ENCODE measurements at places on chromosomes 6 and 20. TPM values are rescaled to one million over a fixed set of nuclear protein-coding genes. Genes with fewer than 3 reads are reported as not detected.

Gene TMEM170B
- 3.8 TPM for total RNA-seq

Gene OPRL1
- total RNA-seq: 0.59 TPM

DNA sequence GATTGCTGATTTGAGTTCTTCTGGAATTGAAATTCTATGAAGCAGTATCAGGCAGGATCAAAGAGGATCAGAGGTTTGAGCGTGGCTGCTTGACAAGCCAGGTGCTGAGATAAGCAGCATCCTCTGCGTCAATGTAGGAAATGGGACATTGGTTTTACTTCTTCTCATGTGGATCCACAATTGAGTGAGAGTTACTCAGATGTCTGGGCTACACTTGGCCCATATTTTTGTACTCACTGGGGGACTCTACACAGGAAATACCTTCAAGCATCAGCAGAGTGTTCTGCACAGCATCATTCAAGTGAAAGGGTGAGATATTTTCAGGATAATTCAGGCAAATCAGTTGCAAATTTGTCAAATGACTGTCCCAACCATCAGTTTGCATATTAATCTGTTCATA is 613.9 kb upstream of the ARID1B start:
- no peaks in the 10 kb centered on the region for H3K27me3 ChIP-seq
- DNase-seq: no peak
- H3K4me1 ChIP-seq: no peaks in the 10 kb centered on the region
- H3K27ac ChIP-seq: no peak overlapping the region

DNA sequence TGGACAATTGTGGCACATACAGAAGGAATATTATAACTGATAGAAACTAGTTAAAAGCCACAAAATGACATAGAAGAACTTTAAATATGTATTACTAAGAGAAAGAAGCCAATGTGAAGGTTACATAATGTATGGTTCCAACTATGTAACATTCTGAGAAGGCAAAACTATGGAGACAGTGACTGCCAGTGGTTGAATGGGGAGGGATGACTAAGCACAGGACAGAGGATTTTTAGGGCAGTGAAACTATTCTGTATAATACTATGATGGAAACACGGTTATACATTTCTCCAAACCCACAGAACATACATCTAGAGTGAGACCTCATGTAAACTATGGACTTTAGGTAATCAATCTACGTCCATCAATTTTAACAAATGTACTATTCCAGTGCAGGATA is 22.4 kb downstream of the SYNCRIP start:
- no peak for DNase-seq
- no peak overlapping the region for H3K4me3 ChIP-seq
- no peaks in the 10 kb centered on the region for H3K27me3 ChIP-seq
- H3K36me3 ChIP-seq: peaks cover 92% of the 10 kb centered on the region

- H3K27me3 ChIP-seq: no peaks in the 10 kb centered on the region
- H3K27ac ChIP-seq: no peak overlapping the region
- H3K4me1 ChIP-seq: peaks cover 12% of the 10 kb centered on the region
- no peak overlapping the region for H3K4me3 ChIP-seq
These were observed 692.8 kb downstream of the EPM2A start for GRCh38 chr6:145042559-145042958.

DNA sequence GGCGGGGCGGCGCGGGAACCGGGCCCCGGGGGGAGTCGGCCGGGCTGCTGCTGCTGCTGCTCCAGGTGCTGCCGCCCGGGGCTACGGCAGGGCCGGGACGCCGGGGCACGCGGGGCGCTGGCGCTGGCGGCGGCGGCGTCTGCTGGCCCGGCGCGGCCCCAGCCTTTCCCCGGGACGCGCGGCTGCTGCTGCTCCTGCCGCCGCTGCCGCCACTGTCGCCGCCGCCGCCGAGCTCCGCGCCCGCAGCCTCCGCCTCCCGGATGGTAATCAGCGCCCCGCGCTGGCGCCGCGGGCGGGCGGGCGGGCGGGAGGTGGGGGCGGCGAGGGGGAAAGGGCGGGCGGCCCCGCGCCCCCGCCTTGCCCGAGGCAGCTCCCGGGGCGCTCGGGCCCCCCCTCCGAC is 306 bp downstream of the EBF4 start:
- H3K27me3 ChIP-seq: peaks cover 67% of the 10 kb centered on the region
- no peaks in the 10 kb centered on the region for H3K36me3 ChIP-seq
- no peak overlapping the region for H3K27ac ChIP-seq
- no peaks in the 10 kb centered on the region for H3K4me1 ChIP-seq
- DNase-seq: no peak
- no peak overlapping the region for H3K4me3 ChIP-seq

GRCh38 chr6:13177664-13178063 is 150.7 kb downstream of the TBC1D7 start:
- no peak overlapping the region for H3K4me3 ChIP-seq
- no peak for DNase-seq
- H3K36me3 ChIP-seq: no peaks in the 10 kb centered on the region
- H3K27ac ChIP-seq: no peak overlapping the region

Measured in osteoblast (primary cell).